Activated CD8-positive, alpha-beta T cell treated with anti-CD3 and anti-CD28 coated beads for 36 hours (primary cell): ENCODE measurements at places on chromosomes 3 and 15.

GRCh38 chr3:114464548-114464947 is 170.7 kb downstream of the TIGIT start:
- DNase-seq, result peak; percentile 11

DNA sequence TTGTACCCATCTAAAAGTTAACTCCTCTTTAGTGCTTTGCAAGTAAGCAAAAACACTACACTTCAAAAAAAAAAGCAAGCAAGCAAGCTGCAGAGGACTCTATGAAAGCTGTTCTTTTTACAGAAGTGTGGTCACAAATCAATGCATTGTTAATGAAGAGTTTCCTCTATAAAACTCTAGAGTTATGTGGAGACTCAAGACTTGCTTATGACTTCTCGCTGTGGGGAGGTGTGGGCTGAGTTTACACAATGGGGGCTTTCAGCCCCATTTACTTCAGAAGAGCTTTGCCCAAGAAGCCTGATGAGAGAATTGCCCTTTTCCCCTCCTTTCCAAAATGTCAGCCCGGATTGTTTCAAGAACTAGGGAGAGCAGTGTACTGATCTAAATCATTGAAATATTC is 144.4 kb downstream of the IGSF11 start:
- DNase-seq, result no peak

GRCh38 chr3:108455212-108455705 is 55.1 kb downstream of the MYH15 start:
- no peak for DNase-seq

- no peak for DNase-seq
Observed at GRCh38 chr15:29043736-29044502, 158.1 kb downstream of the APBA2 start.

- DNase-seq, result no peak
Observed at GRCh38 chr3:109696932-109697331, 359.6 kb upstream of the DPPA4 start.
